Stimulated activated naive CD8-positive, alpha-beta T cell treated with anti-CD3 and anti-CD28 coated beads, Interleukin-15, amount 100 ng/mL, for 72 hours (primary cell): ENCODE measurements at places on chromosomes 5 and 9.

- DNase-seq = no peak
Measured at GRCh38 chr5:131536211-131536826, 98.7 kb downstream of the RAPGEF6 start.

GRCh38 chr5:81815321-81815720, 64.4 kb upstream of the SSBP2 start:
- no peak for DNase-seq

- no peak for DNase-seq
Measured at GRCh38 chr5:9437741-9438240, 108.1 kb downstream of the SEMA5A start.

DNA sequence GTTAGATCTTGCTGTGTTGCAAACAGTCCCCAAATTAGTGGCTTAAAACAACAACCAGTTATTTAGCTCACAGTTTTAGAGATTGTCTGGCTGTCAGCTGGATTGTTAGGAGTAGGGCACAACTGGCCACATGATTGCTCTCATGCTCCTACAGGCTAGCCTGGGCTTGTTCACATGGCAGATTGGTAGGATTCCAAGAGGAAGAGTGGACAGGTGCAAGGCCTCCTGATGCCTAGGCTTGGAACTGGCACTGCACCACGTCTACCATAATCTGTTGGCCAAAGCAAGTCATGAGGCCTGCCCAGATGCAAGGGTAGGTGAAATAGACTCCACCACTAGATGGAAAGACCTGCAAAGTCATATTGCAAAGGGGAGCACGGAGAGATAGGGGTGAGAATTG, 76.4 kb downstream of the ACER2 start:
- no peak for DNase-seq

- no peak for DNase-seq
Measured at GRCh38 chr9:101254733-101255433, 129.9 kb downstream of the BAAT start.

GRCh38 chr5:120684749-120685415, 220.8 kb downstream of the PRR16 start:
- no peak for DNase-seq

GRCh38 chr5:15344954-15345353, 155.0 kb upstream of the FBXL7 start:
- DNase-seq = no peak

DNA sequence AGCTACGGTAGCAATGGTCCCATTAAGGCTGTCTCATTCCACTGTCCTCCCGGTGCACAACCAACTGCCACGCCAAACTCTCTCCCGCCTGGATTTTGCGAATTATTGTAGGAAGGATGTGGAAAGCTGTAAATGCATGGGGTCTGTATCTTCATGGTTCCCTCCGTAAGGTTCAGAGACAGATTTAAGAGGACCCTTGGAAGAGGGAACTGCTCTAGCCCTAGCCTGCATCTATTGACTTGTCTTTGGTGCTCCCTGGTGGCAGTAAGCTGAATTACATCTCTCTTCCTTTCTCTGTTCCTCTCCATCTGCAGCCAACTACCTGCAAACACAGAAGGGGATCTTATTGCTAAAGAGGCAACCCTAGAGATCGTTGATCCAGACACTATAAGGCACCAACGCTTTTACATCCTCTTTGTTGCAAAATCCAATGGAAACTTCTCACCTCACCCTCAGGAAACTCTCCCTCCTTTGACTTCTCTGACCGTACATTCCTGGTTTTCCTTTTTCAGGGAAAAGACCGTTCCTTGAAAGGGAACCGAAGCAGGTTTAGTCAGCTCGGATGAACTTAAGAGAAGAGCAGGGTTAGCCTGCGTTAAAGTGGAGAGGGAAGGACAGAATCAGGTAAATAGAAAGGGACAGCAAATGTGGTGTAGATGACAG, 11.9 kb downstream of the CAPSL start:
- DNase-seq = peak; percentile 75
